ENCODE measurements at places on chromosomes 13 and 19.

GRCh38 chr13:46389457-46390451 is 2.7 kb upstream of the RUBCNL start:
- no peak for DNase-seq

DNA sequence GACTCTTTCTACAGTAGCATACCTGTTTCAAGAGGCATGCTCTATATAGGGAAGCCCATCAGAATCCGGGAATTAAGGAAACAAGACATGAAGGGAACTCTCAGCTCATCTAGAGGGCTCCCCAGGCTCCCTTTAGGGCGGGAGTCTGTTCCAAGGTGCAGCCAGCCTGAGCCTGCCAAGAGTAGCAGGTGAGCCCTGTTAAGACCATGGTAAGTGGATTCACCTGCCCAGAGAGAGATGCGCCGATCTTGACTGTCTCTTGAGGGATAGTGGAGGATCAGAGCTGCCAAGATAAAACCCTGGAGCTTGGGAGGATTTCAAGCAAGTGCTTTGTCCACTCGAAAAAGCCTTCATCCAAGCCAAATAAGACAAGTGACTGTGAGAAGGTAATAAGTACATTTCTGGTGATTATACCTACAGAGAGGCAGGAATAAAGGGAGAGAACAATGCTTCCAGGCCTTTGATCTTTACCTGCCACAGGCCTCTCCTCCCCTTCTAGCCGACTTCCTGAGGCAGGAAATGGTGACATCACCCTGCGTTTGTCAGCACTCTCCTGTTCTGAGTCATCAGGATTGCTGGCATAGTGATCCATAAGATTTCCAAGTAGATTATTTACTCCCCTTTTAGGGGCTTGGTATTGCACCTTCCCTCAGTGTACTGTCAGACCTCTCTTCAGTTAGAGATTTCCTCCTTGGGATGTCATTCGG is 31.5 kb downstream of the KLF5 start:
- DNase-seq, result peak; percentile 80

DNA sequence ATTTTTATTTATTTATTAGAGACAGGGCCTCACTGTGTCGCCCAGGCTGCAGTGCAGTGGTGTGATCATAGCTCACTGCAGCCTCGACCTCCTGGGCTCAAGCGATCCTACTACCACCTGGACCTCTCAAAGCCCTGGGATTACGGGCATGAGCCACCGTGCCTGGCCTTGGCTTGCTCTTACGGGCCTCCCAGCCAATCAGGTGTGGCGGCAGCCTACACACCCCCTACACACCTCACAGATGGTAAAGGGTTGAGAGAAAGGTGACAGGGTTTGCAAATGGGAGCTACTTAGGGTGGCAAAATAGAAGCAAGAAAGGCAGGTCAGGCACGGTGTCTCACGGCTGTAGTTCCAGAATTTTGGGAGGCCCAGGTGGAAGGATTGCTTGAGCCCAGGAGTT is 1.0 kb upstream of the ZBTB32 start:
- DNase-seq, result no peak

GRCh38 chr13:37775871-37776270 is 93.7 kb downstream of the TRPC4 start:
- DNase-seq, result peak; percentile 9

GRCh38 chr13:79626924-79627323 is 146.0 kb downstream of the NDFIP2 start:
- DNase-seq, result no peak

DNA sequence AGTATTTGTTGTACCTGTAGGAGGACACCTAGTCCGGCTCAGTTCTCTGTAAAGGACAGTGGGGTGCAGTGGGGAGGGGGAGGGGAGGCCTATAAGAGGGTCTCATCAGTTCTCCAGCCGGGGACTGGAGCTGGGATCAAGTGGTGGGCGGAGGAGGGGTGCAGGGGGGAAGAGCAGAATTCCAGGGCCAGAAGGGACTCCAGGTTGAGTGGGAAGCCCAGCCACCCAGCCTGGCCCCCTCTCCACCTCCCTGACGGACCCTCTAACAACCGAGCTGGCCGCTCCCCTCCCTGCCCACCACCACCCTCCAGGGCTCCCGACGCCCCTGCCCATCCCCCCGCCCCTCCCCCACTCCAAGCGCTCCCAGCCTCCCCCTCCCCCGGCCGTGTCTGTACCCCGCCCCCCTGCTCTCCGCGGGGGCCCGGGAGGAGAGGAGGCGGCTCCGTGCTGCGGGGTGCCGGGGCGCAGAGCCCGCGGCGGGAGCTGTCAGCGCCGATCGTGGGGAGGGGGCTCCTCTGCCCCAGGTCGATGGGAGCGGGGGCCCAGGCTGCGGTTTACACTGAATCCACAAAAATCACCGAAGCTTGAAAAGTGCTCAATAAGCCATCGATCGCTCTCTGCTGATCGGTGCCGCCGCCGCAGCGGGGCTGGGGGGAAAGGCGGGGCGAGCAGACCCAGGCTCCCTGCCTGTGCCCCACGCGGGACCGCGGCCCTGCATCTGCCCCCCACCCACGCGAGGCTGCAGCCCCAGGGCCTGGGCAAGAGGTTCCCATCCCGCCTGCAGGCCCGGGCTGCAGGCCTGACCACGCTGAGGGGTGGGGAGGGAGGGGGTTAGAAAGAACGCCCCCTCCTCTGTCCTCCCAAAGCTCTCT is 34.6 kb upstream of the ONECUT3 start:
- no peak for DNase-seq

GRCh38 chr13:98483601-98484288 is 93.2 kb downstream of the STK24 start:
- peak; percentile 32 for DNase-seq

GRCh38 chr19:37999309-38000213 is 92.6 kb downstream of the SIPA1L3 start:
- peak; percentile 98 for DNase-seq

DNA sequence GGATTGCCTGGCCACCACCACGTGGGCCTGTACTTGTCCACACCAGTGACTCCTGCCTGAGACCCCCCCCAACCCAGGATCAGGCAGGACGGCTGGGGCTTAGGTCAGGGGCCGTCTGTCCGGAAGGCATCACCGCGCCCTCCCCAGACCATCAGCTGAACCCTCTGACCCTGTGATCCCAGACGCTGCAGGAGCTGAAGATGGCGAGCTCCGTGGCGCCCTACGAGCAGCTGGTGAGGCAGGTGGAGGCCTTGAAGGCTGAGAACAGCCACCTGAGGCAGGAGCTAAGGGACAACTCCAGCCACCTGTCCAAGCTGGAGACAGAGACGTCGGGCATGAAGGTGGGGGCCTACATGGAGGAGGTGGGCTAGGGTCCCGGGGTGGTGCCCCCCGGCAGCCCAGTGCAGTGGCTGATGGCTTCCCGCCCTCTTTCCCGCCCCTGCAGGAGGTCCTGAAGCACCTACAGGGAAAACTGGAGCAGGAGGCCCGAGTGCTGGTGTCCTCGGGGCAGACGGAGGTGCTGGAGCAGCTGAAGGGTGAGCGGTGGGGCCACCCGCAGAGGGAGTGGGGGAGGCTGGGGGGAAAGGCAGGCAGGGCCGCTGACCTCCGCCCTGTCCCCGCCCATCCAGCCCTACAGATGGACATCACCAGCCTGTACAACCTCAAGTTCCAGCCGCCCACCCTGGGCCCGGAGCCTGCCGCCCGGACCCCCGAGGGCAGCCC is 3.0 kb downstream of the APC2 start:
- no peak for DNase-seq

DNA sequence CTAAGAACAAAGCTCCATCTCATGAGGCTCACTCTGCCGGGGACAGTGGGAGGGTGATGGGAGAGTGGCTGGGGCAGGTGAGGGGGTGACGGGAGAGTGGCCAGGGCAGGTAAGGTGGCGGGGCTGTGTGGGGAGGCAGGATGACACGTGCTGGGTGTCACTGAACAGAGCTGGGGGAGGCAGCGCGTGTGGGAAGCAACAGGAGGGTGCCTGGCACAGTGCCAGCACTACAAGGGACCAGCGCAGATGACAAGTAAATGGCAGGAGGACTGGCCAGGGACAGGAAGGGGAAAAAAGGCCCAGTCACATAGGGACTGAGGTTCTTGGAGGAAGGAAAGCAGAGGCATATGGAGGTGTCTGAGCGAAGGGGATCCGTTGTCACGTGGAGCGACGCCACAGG is 129.9 kb downstream of the RNF17 start:
- DNase-seq, result no peak

DNA sequence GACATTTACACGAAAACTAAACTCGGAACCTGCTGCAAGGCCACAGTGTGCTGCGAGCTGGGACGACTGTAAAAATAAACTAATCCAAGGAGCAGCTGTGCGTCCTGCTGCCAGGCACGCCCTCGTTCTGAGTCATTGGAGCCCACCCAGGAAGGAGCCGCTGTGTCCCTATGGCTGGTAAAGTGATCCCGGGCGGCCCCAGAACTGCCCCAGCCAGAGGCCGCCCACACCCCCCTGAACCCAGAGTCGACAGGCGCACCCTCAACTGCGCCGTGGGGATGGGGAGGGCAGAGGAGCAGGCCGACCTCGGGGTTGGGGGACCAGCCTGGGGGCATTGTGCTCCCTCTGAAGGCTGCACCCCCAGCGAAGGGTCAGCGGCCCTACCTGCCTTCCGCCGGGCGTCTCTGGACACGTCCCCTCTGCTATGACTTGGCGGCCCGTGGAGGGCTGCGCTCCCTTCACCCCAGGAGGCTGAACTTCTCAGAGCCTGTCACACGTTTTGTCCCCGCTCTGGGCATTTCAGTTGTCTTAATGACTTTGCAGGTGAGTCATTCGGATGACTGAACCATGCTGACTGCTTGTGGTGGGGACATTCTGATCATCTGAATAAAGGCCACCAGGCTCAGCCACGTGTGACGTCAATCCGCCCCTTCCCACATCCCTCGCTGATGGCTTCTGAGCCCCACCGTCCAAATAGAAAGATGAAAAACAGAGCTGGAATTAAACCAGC is 42.7 kb downstream of the ADPRHL1 start:
- DNase-seq, result peak; percentile 96

DNA sequence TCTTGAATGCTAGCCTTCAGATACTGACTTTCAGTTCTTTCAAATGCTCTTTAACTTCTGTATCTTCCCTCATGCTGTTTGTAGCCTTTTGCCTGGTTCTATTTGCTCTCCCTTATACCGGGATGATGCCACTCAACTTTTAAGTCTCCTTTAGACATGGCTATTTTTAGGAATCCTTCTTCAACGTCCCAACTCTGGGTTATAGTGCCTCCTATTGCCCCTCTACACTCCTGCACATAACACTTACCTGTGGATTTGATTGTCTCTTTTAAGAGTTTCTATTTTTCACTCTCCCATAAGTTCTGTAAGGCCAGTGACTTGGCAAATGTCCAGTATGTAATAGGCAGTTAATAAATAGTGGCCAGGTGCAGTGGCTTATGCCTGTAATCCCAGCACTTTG is 343.0 kb downstream of the KLF5 start:
- DNase-seq, result no peak

- peak; percentile 35 for DNase-seq
Observed at GRCh38 chr13:72782717-72783116, 784 bp downstream of the PIBF1 start.

Data from fibroblast of mammary gland (primary cell).